ENCODE measurements at places on chromosomes 2 and 18.

GRCh38 chr18:36374262-36374661, 76.7 kb downstream of the FHOD3 start:
- no peak for DNase-seq

DNA sequence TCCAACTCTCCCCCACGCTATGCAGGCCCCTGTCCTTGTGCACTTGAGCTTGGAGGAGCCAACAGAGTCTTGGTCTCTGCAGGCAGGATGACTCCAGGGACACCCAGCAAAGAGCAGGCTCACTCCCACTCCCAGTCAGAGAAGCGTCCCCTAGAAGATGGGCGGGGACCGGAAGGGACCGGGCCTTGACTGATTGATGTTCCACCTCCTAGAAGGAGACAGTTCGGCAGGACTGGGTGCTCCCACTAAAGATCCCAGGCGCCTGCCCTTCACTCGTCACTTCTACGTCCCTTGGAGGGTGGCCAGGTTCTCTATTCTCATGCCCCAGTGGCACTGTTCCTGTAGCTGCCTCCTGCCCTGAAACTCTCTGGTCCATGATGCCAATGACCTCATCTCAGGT, 3.2 kb upstream of the SP100 start:
- DNase-seq, result no peak

DNA sequence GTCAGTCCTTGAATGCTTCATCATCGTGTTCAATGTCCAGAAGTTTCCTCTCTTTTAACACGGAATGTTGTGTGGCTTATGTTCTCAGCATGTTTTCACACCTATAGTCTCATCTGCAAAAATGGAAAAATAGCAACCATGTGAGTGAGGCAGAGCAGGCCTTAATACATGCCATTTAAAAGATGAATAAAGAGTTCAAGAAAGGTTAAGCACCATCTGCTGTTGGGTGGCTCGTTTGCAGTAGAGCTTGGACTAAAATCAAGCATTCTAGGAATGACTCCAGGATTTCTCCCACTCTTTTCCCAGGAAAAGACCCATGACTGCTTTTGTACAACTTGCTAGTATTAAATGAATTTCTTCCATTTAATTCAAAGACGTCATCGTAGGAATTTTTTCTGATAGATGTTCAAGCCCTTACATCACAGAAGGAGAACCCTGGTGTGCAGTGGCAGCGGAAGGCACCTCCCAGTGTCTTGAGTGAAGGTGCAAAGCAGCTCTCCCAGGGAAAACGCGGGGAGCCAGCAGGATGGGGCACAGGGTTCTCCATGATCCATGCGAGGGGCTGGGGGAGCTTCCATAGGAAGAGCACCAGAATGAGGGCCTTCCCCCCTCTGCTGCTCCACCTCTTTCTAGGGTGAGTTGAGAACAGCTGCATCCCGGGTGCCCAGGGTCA, 9.6 kb downstream of the DCDC2C start:
- no peak for DNase-seq

DNA sequence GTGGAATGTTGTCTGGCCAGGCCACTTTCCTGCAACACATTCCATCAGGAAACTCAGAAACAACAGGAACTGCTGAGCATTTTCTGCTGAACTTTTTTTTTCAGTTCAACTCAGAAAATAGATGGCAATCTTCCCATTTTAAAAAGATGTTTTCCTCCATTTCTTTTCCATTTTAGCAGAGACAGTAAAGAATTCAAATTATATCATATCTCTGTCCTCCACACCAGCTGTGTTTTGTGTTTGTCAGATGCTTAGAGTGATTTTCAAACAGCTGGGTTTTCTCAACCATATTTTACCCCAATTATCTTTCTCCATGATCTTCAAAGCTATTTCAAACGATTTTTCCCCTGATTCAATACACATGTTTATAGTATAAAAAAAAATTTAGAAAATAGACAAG, 713.4 kb downstream of the LRRTM4 start:
- DNase-seq, result no peak

GRCh38 chr2:167048829-167049228, 160.5 kb downstream of the XIRP2 start:
- DNase-seq, result no peak

DNA sequence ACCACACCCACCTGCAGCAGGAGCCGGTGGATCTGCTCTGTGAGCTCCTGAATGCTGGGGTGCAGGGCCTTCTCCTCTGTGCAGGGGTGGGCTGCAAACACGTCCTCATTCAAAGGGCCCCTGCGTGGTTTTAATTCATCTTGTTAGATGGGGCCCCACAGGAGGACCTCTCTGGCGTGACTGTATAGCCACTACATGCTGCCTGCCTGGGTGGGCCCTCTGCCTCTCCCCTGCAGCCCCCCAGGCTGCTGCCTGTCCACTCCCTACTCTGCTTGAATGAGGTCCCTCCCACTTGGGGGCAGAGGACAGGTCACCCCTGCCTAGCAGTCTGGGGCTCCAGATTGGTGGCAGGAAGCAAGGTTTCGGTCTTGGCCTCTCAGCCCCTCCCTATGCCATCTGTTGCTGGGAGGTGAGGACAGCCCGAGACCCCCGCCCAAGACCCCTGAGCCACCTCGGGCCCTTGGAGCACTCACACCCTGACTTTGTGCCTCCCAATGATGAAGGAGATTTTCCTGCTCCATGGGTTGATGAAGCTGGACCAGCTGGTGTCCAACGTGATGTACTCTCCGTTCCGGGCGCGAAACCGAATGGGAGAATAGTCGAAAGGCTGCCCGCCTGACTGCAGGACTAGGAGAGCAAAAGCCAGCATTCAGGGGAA, 22.0 kb upstream of the HES6 start:
- no peak for DNase-seq

All from NCI-H1092 treated with DMSO at 0.1 percent for 48 hours (cell line).